ENCODE measurements at places on chromosomes 4 and X.

GRCh38 chr4:176792326-176793059 lies at the start of gene VEGFC:
TSS of gene VEGFC (minus strand) at chr4:176792922. CDS start at chr4:176792311, 611 bp downstream.
- DNase-seq = no peak

GRCh38 chr4:111204797-111205196 lies 581.9 kb upstream of the PITX2 start:
- DNase-seq = no peak

DNA sequence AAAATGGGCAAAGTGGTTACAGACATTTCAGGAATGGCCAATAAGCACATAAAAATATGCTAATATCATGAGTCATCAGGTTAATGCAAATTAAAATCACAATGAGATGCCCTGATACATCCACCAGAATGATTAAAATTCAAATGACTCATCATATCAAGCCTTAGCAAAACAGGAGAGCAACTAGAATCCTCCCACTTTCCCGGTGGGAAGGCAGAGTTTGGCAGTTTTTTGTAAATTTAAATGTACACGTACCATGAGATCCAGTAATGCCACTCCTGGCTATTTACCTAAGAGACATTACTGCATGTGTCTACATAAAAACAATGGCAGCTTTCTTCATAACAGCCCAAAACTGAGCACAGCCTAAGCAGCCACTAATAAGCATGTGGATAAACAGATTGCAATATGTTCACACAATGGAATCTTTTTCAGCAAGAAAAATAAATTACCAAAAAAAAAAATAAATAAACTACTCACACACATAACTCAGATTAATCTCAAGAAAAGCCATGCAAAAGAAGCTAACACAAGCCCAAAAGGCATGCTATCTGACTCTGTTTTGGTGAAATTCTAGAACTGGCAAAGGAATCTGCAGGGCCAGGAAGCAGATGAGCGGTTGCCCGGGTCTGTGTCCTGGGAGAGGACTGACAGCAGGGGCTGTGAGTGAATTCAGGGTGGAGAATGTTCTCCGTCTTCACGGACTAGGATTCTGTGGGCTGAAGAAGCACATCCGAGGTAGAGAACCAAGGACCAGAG lies 48.8 kb downstream of the AFAP1 start:
- no peak for DNase-seq

GRCh38 chrX:7059214-7059838 lies 88.2 kb upstream of the STS start:
- DNase-seq = no peak

DNA sequence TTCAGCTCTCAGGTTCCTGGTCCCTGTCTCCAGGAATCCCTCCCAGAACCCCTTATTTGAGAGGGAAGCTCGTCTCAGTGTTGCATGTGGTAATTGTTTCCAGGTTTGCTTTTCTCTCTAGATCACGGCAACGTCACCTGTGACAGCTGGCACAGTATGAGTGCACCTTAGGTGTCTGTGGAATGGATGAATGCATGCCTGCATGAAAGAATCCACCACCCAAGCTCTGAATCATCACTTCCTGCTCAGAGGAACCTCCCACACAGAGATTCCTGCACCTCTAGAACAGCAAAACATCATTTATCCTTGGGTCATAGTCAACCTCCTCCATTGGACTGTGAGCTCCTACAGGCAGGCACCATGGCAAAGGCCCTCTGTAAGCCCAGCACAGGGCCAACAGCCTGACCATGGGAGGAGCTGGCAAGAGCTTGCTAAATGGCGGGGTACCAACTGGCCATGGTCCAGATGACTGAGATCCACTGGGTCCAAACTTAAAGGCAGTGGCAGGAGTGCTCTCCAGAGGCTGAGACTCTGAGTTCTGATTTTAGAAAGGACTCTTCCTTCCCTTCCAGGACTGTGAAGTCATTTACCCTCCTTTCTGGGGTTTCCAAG lies 116.2 kb downstream of the SLC2A9 start:
- no peak for DNase-seq
